ENCODE measurements at places on chromosomes 1 and 21.

DNA sequence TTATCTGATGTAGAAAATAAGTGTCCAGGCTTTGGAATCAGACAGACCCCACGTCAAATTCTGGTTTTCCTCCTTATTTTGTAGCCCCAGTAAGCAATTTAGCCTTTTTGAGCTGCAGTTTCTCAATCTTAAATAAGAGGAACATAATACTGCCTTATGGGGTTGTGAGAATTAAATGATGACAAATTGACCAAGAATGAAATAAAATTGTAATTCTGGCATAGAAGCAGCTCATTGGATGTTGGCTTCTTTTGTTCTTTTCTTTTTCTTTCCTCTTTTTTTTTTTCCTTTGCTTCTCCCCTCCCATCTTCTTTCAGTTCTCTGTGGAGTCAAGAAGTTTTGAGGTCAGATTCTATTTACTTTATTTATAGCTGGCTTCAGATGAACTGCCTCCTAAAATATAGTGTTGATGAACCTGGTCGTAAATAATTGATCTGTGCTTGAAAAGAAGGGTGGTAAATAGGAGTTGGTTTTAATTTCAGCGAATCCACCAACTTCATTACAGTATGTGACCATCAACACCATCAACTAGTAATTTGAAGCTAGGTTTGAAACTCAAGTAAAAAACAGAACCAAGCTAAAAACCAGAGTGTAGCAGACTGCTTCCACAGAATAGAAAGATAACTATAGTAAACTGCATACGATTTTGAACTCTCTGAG is 81.1 kb downstream of the CACHD1 start:
- no peak for DNase-seq

DNA sequence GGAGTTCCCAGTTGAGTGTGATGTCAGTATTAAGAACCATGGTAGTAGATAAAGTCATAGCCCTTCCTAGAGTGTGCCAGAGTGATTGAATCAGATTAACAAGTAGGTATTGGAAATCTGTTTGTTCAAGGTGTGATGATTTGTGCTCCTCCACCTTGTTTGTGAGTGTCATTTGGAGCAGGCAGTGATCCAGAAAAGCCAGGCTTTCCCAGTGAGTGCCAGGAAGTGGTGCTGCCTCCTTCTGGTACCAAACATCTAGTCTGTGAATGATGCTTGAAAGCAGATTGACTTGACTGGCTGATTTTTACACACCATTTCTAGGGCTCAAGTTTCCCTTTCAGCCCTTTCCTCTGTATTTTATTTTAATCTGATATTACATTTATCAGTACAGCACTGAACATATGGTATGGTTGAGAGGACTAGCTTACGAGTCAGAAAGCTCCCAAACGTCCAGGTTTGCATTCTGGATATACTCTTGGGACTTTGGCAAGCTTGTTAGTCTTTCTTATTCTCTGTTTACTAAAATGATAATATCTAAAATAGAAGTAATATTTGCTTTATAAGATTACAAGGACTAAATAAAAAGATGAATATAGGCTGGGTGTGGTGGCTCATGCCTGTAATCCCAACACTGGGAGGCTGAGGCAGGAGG is 100.7 kb downstream of the PATJ start:
- no peak for DNase-seq

GRCh38 chr1:223504741-223505140 is 111.5 kb downstream of the CCDC185 start:
- DNase-seq: no peak

DNA sequence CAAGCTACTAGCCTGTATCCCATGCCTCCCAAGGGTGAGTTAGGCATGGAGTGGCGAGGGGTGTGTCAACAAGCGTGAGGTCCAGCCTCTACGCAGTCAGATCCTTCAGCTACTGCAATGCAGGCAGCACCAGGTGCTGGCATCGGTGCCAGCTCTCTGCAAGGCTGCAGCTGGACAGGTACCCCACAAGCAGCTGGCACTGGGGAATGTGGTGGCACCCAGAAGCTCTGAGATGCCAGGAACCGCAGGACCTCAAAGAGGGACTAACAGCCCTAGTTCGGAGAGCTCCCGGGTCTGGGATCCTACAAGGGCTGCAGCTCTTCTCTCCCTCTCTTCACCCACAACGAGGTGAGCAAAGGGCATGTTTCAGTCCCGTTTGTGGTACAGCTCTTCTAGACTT is 974.5 kb downstream of the LTN1 start:
- no peak for DNase-seq

GRCh38 chr1:40384887-40385286 is 11.4 kb downstream of the SMAP2 start:
- no peak for DNase-seq

- no peak for DNase-seq
Observed at GRCh38 chr1:59164371-59164770, 132.5 kb upstream of the FGGY start.

DNA sequence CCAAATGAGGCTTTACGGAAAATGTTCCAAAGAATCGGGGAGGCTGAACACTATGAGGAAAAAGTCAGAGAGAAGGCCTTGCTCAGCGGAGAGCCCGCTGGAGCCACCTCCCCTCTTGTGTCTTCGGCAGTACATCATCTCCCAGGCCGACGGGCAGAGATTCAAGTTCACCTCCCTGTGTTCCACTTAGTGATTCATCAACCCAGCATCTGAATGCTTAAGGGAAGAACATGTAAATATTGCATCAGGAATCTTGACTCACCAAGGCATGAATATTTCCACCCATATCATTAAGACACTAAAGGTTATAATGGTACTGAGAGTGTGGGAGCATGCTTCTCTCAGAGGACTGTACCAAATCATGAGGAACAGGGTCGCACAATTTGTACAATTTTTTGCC is 172.5 kb downstream of the ST6GALNAC5 start:
- DNase-seq: no peak

DNA sequence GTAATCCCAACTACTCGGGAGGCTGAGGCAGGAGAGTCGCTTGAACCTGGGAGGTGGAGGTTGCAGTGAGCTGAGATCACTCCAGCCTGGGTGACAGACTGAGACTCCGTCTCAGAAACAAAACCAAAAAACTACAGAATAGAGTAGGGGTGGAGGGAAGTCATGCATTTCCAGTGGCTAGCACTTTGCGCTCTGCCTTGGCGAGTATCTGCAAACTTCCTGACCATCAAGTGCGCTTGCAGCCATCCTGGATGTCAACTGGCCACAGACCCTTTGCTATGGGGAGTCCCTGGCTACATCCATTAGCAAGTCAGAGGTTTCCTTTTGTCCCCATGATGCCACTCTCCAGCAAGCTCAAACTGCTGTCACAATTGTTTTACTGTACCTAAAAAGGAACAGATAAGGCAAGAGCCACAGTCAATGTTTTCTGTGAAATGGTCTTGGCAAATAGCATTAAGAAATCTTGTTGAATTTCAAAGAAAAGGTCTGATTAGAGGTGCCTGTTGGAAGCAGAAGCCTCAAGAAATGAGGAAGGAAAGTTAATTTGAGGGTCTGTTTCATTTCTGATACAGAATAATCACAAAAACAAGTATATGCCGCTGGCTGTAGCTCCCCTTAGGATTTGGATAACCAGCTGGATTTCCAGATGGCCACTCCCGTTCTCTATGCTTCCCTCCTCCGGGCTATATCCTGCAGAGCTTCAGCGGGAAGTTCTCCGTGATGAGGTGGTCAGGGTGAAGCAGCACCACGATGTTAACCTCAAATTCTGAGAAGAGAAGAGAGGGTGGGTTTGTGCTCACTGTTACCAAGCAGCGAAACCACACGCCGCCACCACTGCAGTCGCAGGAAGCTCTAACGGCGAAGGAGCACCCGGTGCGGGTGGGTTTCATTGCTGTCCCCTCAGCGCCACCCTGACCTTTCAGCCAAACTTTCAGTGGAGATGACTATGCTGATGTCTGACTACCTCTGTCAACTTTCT is 42.0 kb downstream of the VPS26C start:
- DNase-seq: peak; percentile 21

- no peak for DNase-seq
Observed at GRCh38 chr21:35027563-35028450, 21.3 kb downstream of the RUNX1 start.

GRCh38 chr1:233127157-233127556 is 168.4 kb downstream of the PCNX2 start:
- no peak for DNase-seq

DNA sequence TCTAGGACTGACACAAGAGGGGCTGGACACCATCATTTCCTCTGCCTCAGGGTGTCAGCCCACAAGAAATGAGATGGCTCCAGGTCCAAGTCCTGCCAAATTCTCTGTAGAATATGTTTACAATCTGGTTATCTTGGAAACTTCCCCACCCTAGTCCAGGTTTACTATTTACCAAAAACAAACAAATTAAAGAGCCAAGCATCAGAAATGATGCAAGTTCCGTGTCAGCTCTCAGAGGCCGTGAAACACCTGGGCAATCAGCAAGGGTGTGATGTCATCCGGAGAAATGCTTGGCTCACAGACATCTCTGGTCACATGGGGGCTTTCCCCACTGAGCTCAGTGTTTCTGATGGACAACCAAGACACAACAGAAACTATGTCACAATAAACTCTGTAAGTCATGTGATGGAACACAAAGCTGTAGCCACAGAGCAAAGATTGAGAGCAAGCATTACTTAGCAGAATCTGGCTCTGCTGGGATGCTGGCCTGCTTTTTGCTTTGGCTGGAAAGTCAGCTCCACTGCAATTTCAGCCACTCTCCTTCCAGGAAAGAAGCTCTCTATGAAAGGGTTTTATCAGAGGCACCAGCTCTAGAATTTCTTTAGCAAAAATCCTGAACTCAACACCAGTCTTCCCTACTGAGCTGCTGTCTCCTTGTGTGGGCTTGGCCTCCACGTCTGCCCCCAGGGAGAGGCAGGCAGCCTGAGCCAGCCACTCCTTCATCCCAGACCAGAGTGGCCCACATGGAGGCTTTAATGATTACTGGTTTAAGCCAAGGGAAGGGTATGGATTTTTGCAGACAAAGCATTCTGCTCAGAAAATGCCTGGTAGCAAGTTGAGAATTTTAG is 55.9 kb downstream of the NENF start:
- DNase-seq: no peak

DNA sequence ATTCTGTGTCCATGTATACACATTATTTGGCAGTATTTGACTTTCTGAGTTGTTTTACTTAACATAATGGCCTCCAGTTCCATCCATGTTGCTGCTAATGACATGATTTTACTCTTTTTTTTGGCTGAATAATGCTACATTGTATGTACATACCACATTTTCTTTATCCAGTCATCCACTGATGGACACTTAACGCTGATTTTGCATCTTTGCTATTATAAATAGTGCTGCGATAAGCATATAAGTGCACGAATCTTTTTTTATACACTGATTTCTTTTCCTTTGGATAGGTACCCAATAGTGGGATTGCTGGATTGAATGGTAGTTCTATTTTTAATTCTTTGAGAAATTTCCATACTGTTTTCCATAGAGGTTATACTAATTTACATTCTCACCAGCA is 255.5 kb downstream of the GPR52 start:
- no peak for DNase-seq

GRCh38 chr1:25557543-25557942 is 14.1 kb downstream of the LDLRAP1 start:
- DNase-seq: no peak

DNA sequence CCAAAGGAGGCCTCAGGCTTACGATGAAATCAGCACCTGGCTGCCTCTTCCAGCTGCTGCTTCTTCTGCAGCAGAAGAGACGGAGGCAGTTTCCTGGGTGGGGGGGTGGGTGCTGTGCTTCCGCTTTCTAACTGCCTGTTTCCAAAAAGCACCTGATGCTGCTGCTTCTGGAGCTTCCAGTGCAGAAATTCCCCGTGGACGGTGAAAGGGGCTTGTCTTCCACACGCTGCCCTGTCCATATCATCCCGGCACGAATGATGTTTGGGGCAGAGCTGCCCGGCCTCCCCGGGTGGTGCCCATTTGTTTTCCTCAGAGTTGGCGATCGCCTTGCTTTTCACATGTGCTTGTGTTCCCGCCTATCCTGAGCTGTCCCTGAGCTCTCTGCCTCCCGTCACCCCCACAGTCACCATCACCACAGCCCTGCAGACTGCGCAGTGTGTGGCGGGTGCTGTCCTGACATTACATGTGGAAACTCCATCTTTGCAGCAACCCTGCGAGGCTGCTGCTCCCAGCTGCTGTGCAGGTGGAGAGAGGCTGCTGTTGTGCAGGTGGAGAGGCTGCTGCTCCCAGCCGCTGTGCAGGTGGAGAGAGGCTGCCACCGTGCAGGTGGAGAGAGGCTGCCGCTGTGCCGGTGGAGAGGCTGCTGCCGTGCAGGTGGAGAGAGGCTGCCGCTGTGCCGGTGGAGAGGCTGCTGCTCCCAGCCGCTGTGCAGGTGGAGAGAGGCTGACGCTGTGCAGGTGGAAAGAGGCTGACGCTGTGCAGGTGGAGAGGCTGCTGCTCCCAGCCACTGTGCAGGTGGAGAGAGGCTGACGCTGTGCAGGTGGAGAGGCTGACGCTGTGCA is 1.8 kb downstream of the TTLL10 start:
- DNase-seq: no peak

DNA sequence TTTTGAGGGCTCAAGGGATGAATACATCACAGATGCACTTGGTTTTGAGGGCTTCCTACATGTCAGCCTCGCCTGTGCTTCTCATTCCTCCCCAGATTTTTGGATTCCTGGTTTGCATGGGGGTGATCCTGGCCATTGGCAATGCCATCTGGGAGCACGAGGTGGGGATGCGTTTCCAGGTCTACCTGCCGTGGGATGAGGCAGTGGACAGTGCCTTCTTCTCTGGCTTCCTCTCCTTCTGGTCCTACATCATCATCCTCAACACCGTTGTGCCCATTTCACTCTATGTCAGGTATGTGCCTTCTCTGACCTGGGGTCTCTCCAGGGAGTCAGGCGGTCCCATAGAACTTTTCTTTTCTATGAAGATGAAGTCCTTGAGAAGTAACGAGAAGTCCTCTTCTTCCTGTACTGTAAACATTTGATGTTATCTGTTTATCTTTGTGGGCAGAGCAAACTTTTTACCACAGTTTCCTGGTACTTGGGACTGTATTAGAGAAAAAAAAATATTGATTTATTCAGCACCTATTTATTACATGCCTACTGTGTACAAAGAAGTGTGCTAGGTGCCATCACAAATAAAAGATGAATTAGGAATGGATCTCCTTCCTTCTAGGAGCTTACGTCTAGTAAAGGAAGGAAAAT is 12.0 kb downstream of the ATP8B2 start:
- DNase-seq: no peak

DNA sequence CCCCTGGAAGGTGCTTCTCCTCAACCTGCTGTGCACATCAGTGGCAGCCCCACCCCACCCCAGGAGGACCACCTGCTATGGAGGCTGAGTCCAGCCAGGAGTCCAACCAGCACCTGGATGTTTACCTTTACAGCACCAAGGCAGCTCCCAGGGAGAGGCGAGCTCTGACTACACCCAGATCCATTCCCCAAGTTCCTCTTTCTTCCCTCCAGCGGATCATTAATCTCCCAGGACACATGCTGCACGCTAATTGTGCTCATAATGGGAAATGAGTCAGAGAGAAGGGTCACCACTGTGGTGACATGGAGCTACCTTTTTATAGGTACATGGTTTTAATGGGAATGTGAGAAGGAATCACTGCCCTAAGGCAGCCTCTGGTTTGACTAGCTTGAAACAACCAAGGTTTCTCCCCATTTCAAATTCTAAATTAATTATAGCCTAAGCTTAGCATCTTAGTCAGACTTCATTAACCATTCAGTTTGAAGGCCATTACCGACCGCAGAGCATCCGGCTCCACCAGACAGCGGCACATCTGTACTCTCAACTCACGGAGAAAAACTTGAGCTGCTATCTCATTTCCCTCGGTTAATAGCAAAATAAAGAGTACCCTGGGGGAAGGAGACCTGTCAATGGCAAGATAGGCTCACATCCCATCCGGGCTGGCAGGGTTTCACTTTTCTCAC is 173.1 kb upstream of the GALNT2 start:
- DNase-seq: no peak

GRCh38 chr1:41362749-41363590 is 1.7 kb downstream of the FOXO6 start:
- no peak for DNase-seq

GRCh38 chr1:212225871-212226302 is 59.3 kb upstream of the PPP2R5A start:
- DNase-seq: no peak
